ENCODE measurements at places on chromosomes 5 and 9. TPM values are rescaled to one million over a fixed set of nuclear protein-coding genes. Genes with fewer than 3 reads are reported as not detected.

The DENND4C gene
- total RNA-seq, result 60.4 TPM

The PLCXD3 gene
- total RNA-seq, result 1.1 TPM

The IL33 gene
- not detected for total RNA-seq

The IFNA2 gene
- not detected for total RNA-seq

DNA sequence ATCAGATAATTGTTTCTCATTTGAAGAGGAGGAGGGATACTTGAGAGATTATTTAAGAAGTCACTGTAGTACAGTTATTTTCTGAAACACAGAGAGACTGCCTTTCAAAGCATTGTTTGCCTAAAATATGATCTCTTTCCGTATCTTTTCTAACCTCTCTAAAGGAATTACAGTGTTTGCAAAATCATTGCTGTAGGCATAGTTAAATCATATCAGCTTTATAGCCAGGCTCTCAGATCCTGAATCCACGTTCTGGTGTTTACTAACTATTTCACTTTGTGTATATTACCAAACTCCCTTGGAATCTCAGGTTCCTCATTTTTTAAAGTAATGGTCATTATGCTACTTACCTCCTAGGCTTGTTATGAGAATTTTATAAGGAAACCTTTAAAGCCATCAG, 1151.6 kb upstream of the CDH9 start:
- no peaks in the 10 kb centered on the region for H3K4me1 ChIP-seq
- H3K4me3 ChIP-seq, result no peak overlapping the region
- H3K27ac ChIP-seq, result no peak overlapping the region
- H3K36me3 ChIP-seq, result no peaks in the 10 kb centered on the region
- no peaks in the 10 kb centered on the region for H3K27me3 ChIP-seq

DNA sequence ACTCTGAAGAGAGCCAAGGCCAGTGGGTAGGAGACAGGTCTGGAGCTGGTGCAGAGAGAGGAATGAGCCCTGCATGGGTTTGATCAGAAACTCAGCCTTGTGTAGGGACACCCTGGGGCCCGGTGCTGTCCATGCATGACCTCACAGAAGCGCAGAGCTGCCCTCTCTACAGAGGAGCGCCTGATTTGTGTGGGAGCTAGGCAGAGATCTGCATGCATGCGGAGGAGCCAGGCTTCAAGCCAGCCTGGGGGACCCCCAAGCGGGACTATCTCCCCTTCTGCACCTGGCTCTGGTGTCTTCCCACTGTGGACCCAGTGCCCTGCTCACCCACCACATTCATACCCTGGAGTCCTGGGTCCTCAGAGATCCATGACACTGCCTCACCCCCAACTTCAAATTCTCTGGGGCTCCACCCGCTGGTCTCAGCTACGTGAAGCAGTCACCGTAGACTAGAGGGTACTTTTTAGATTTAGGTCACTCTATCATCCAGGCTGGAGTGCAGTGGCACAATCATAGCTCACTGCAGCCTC, 2.6 kb upstream of the LCN2 start:
- H3K27ac ChIP-seq, result no peak overlapping the region
- no peak for DNase-seq
- no peak overlapping the region for H3K4me3 ChIP-seq
- peaks cover 4% of the 10 kb centered on the region for H3K4me1 ChIP-seq

- no peaks in the 10 kb centered on the region for H3K36me3 ChIP-seq
- DNase-seq, result no peak
- peaks cover 4% of the 10 kb centered on the region for H3K4me1 ChIP-seq
- no peak overlapping the region for H3K4me3 ChIP-seq
- H3K27me3 ChIP-seq, result no peaks in the 10 kb centered on the region
Measured at GRCh38 chr9:109449036-109449798, 48.9 kb downstream of the PTPN3 start.

- DNase-seq, result no peak
- H3K27me3 ChIP-seq, result no peaks in the 10 kb centered on the region
- peaks cover 28% of the 10 kb centered on the region for H3K36me3 ChIP-seq
- no peak overlapping the region for H3K27ac ChIP-seq
- H3K4me3 ChIP-seq, result no peak overlapping the region
Measured at GRCh38 chr9:97372580-97372979, 39.3 kb upstream of the TDRD7 start.

DNA sequence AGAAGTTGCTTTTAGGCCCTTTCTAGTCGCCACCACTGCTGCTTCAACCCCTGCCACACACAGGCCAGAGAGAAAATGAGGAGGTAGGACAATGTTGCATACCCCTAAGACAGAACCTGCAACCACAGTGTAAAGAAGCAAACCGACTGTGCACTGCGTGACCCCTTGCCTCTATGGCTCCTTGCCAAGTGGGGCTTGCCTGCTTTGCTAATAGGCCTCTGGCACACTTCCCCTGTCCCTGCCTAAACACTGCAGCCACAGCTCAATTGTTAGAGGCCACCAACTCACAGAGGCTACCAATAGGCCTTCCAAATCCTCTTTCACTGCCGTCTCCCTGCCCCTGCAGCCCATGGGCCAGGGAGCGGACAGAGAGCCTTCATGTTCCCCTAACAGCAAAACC, 280.1 kb downstream of the CDH10 start:
- H3K4me3 ChIP-seq, result no peak overlapping the region
- no peaks in the 10 kb centered on the region for H3K4me1 ChIP-seq
- no peak for DNase-seq
- H3K27me3 ChIP-seq, result no peaks in the 10 kb centered on the region

DNA sequence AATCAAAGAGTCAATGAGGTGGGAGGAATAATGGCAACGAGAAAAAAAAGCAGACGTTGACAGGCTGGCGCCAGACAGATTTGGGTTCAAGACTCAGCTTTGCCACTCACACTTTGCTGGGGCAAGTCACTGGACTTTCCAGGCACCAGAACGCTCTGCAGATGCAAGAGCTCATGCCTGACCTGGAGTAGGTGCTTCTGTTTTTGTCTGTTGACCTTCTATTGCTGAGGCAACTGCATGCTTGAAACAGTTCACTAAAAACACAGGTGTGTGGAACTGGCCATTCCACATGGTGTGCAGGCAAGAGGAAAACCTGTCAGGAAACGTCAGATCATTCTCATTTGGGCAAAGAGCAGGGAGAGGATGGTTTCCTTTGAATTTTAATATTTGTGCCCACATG, 161.2 kb upstream of the SMIM23 start:
- DNase-seq, result no peak
- no peaks in the 10 kb centered on the region for H3K36me3 ChIP-seq
- H3K4me1 ChIP-seq, result peaks cover 14% of the 10 kb centered on the region
- peaks cover 59% of the 10 kb centered on the region for H3K27me3 ChIP-seq
- no peak overlapping the region for H3K4me3 ChIP-seq

DNA sequence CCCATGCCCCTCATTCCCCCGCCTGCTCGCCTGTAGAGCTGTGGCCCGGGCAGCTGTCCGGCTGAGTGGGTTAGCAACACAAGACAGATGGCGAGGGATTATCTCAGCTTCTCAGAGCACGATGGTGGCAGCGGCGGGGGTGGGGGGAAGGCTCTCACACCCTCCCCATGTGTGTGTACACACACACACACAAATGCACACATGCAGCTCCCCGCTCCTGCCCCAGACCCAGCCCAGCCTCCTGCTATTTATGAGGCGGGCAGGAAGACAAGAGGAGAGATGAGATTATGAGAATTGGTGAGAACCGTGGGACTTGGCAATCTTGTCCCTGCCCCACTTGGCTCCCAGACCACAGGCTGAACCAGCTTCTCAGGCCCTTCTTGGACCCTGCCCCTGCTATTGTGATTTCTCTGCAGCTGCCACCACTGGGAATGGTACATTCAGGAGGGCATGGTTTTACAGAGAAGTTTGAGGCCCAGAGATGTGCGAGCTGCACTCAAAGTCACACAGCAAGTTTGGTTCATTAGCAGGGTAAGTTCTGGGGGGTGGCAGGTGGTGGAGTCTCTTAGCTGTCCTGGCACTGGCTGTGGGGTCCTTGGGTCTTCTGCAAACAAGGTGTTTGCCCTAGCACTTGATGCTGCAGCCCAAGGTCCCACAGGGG, 51.0 kb upstream of the PSD2 start:
- no peak for DNase-seq
- no peak overlapping the region for H3K27ac ChIP-seq
- peaks cover 60% of the 10 kb centered on the region for H3K27me3 ChIP-seq
- no peaks in the 10 kb centered on the region for H3K36me3 ChIP-seq

- peak overlapping the region; percentile 71 for H3K4me3 ChIP-seq
- H3K36me3 ChIP-seq, result no peaks in the 10 kb centered on the region
- H3K27me3 ChIP-seq, result peaks cover 15% of the 10 kb centered on the region
- DNase-seq, result peak; percentile 65
Measured at GRCh38 chr5:134465816-134466240, 54.1 kb upstream of the CDKN2AIPNL start.

- DNase-seq, result no peak
- H3K4me3 ChIP-seq, result no peak overlapping the region
- H3K27me3 ChIP-seq, result no peaks in the 10 kb centered on the region
Measured at GRCh38 chr5:159488516-159488915, 158.2 kb upstream of the IL12B start.

DNA sequence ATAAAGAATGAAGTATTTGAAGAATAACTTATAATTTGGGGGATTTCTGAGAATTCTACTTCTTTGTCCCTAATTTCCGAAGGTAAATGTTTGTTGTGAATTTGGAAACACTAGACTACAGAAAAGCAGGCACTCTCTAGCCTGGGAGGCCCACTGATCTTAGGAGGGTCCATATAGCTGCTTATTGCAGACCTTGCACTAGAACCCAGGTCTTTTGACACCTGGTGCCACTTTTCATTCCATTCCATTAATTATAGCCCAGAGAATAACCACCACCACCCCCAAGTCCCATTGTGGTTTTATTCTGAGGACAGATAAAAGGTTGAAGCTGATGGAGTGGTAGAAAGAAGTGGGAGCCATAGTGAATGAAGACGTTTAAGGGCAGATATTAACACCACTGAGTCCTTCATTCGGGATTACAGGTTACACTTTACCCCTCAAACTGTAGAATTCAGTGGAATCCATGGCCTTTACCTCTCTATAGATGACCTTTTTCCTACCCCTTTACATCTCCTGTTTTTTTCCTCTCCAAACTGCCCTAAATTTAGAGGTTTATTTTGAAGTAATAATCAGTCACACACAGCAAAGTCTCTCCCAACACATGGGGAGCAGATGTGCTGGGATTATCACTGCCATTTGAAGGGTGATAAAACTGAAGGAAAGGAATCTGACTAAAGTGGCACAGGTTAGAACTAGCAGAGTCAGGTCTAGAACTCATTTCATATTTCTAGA, 12.0 kb upstream of the PSMD5 start:
- DNase-seq, result no peak
- no peak overlapping the region for H3K27ac ChIP-seq
- H3K4me1 ChIP-seq, result peaks cover 2% of the 10 kb centered on the region
- no peaks in the 10 kb centered on the region for H3K27me3 ChIP-seq

- H3K4me3 ChIP-seq, result no peak overlapping the region
- no peaks in the 10 kb centered on the region for H3K27me3 ChIP-seq
- peak; percentile 44 for DNase-seq
Measured at GRCh38 chr9:131478421-131478868, 24.3 kb upstream of the POMT1 start.

DNA sequence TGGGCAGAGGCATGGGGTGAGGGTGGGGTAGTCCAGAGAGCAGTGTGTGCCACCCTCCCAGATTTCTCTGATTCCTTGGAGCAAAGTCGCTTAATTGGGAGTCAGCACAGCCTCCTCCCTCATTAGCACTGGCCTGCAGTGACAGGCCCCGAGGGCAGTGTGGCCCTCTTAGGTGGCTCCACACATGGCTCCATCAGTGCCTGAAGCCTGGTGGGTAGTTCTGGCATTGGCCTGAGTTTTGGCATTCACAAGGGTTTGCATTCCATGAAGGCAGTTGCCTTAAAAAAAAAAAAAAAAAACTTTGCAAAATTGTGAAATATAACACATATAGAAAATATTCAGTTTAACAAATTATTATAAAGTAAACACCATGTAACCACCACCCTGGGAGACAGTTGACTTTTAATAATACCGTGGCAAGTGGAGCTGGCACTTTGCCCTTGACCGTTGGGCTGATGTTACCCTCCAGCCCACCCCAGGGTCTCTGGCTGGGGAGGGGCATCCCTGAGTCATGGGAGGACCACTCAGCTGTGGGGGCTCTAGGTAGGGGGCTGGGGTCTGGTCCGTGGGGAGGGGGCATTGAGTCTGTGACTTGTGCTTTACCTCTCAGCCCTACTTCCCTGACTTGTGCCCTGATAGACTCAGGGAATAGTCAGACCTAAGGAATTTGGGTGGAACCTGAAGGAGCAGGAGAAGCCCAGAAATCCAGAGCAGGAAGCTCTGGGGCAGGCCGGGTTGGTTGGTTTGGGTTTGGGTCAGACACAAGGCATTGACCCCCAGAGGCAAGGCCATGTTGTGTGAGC, 51.3 kb upstream of the PITX1 start:
- H3K27ac ChIP-seq, result no peak overlapping the region
- peaks cover 2% of the 10 kb centered on the region for H3K36me3 ChIP-seq
- DNase-seq, result no peak
- H3K4me3 ChIP-seq, result no peak overlapping the region

- H3K4me3 ChIP-seq, result no peak overlapping the region
- no peak for DNase-seq
- no peaks in the 10 kb centered on the region for H3K27me3 ChIP-seq
- H3K4me1 ChIP-seq, result peaks cover 22% of the 10 kb centered on the region
- H3K27ac ChIP-seq, result no peak overlapping the region
- peaks cover 32% of the 10 kb centered on the region for H3K36me3 ChIP-seq
Measured at GRCh38 chr9:114094971-114095370, 4.1 kb downstream of the KIF12 start.

- no peak for DNase-seq
- H3K4me3 ChIP-seq, result no peak overlapping the region
- H3K36me3 ChIP-seq, result no peaks in the 10 kb centered on the region
- no peaks in the 10 kb centered on the region for H3K4me1 ChIP-seq
- no peak overlapping the region for H3K27ac ChIP-seq
Measured at GRCh38 chr9:37700900-37701299, 50.1 kb downstream of the FRMPD1 start.

DNA sequence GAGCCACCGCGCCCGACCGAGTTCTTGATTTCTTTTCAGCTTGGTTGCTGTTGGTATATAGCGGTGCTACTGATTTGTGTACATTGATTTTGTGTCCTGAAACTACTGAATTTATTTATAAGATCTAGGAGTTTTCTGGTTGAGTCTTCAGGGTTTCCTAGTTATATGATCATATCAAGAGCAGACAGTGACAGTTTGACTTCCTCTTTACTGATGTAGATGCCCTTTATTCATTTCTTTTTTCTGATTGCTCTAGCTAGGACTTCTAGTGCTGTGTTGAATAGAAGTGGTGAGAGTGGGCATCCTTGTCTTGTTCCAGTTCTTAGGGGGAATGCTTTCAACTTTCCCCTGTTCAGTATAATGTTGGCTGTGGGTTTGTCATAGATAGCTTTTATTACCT, 17.4 kb upstream of the LRRC19 start:
- peaks cover 42% of the 10 kb centered on the region for H3K36me3 ChIP-seq
- H3K27me3 ChIP-seq, result no peaks in the 10 kb centered on the region
- no peaks in the 10 kb centered on the region for H3K4me1 ChIP-seq
- no peak overlapping the region for H3K4me3 ChIP-seq

GRCh38 chr5:144585681-144586080, 415.0 kb downstream of the KCTD16 start:
- no peaks in the 10 kb centered on the region for H3K27me3 ChIP-seq
- H3K27ac ChIP-seq, result no peak overlapping the region
- peaks cover 46% of the 10 kb centered on the region for H3K4me1 ChIP-seq
- no peak for DNase-seq
- no peaks in the 10 kb centered on the region for H3K36me3 ChIP-seq
- H3K4me3 ChIP-seq, result no peak overlapping the region
